ENCODE measurements at places on chromosomes 7 and 10.

- no peak for DNase-seq
Observed at GRCh38 chr10:74056050-74056818, 58.3 kb downstream of the VCL start.

GRCh38 chr10:110263164-110263563 is 41.6 kb downstream of the SMNDC1 start:
- no peak for DNase-seq

- DNase-seq = no peak
Observed at GRCh38 chr7:136654406-136654805, 214.0 kb upstream of the CHRM2 start.

DNA sequence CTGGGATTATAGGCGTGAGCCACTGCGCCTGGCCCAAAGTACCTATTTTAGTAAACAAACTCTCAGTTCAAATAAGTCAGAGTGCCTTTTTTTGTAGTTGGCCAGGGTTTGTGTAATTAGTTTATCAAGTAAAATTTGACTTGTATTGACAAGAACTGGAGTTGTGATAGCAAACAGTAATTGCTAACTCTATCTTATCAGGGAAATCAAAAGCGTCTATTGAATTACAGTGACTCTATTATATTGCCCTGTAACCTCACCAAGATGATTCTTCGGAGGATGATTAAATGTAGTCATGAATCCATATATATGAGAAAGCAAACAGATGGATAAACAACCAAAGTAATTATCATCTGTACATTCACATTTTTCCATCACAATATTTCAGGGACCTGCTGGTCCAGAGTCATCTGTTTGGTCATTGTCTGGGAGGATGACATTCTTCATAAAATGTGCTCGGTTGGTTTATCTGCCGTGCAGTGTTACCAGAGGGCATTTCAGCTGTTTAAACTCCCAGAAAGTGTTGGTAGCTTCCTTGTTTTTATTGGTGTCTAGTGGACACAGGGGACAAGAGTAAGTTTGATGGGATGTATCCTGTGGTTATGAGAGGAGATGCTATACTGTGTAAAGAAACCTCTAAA is 35.6 kb downstream of the DOCK1 start:
- DNase-seq = no peak

DNA sequence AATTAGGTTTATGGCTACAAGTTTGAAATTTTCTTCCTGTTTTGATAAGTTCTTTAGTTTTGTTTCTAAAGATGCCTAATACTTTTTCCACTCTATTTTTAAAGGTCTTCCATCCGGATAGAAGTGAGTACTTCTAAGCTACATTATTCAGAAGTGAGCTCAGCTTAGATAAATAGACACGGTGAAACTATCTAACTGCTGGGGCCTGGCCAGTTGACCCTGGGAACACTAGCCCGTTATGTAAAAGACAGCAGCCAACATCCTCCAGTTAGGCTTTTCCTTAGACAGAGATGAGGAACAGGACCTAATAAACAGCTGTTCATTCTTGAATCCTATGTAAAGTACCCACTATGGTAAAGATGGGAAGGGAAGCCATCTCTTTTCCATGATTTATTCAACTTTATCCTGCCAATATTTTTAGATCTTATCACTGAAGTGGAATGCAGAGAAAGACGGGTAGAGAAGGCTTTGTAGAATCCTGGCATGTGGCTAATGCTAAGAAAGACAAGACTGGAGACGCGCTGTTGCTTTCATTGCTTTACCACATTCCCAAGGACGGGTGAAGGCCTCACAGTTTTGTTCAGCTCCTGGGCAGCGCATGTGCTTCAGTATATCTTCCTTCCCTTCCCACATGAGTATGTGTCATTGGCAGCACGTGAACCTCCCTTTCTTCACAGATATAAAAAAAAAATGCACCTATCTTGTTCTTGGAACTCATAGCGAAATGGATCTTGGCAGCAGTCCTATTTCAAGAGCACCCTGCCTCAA is 340.0 kb upstream of the MEOX2 start:
- DNase-seq = no peak

DNA sequence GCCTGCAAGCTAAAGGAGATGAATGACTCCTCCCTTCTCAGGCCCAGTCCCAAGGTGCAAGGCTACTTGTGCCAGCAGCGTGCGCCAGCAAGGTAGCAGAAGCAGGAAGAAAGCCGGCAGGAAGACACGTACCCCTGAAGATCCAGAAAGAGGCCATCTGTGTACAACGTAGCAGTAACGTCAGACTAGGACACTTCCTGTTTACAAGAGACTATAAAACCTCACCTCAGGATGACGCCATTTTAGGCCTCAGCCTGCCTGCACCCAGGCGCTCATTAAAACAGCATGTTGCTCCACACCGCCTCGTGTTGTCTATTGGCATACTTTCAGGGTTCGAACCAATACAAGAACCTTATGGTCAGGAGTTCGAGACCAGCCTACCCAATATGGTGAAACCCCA is 41.4 kb upstream of the SNX10 start:
- DNase-seq = no peak

- no peak for DNase-seq
Observed at GRCh38 chr10:72812415-72812752, 81.2 kb upstream of the OIT3 start.

- no peak for DNase-seq
Observed at GRCh38 chr10:51005551-51005950, 68.7 kb upstream of the PRKG1 start.

DNA sequence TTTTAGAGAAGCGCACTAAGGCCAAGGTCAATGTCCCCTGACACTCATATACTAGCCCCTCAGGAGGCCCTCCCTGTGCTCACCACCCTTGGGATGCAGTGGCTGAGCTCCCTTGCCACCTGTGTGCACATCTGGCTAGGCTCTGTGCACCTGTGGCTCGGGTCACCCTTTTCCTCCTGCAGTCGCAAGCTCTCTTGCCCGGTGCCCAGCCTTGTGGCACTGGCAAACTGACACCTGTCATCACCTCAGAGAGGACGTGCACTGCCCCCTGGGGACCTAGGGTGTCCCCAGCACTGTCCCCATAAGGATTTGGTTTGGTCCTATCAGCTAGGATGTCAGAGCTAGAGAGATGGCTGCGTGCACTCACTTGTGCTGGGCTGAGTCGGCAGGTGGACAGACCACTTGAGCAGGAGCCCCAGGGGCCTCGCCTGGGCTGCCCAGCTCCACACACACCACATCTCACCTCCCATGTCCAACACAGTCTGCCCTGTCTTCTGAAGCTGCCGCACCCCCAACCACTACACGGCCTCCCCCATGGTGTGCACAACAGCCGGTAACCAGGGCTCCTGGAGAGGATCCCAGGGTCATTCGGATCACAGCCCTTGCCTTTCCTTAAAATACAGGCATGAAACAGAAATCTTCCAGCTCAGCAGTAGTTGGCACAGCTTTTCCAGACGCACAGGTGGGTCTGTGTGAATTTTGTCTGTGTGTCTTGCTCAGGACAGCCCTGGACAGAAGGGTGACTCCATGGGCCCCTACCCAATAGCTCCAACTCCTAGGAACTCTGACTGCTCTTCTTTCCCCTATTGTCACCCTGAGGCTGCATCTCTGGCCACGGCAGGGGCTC is 111.0 kb downstream of the GRID1 start:
- no peak for DNase-seq

DNA sequence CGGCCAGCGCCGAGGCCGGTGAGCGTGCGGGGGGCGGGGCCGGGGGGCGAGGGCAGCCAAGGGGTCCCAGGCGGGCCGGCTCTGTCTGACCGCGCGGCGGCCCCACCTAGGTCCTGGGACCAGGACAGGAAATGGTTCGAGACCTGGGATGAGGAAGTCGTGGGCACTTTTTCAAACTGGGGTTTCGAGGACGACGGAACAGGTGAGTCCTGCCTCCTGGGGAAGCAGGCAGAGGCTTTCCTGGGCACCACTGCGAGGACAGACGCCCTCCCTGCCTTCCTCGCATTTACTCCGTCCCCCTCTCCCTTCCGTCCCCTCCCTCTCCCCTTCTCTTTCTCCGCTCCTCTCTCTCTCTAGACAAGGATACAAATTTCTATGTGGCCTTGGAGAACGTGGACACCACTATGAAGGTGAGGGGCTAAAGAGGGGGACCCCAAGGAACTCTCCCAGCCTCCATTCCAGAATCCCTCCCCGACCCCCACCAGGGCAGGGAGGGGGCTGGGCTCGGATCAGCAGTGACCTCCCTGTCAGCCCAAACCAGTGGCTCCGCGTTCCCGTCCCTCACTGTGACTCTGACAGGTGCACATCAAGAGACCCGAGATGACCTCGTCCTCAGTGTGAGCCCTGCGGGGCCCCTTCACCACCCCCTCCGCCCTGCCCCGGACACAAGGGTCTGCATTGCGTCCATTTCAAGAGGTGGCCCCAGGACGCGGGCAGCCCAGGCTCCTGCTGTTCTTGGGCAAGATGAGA is 2.6 kb upstream of the MUC12 start:
- DNase-seq = no peak

DNA sequence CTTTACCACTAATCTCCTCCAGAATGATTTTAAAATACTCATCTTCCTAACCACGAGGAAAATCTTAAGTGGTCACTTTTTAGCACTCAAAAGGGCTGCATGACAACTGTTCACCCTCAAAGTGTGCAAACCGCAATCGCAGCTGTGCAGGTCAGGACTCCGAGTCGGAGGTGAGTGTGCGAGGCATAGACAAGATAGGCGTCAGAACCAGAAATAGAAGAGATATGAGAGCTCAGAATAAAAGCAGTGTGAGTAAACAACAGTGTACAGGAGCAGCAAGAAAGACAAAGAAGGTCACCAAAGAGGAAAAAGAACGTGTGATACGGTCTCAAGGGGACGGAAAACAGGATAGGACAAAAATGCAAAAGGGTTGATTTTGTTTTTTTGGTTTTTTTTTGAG is 17.5 kb upstream of the ENO4 start:
- no peak for DNase-seq

- no peak for DNase-seq
Observed at GRCh38 chr7:122183106-122183505, 39.1 kb upstream of the AASS start.

DNA sequence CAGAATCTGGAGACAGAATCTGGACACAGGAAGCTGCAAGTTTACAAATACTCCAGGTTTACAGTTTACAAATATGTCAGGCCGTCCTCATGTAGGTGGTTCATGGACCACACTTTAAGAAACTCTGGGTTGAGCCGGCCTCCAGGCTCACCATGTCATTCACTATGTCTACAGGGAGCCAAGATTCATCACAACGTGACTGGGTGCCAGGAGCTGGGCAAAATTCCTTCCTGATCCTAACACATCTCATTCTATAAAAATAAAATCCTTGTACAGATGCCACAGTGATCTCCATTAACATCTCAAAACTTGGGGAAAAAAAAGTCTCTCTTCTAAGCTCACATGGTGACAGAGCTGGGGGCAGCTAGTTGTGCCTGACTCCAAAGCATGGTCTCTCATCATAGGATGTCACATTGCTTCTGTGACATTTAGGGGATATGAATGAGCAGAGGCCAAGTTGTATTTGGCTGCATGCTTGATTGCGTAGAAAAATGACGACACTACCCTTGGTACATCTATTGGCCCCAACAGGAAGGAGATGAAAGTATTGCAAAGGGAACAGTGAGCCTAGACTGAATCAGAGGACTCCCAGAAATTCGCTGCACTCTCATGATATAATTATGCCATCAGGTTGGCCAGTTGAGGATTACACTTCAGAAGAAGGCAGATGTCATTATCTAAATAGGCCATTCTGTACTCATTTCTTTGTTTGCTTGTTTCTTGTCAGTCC is 35.9 kb downstream of the MTURN start:
- DNase-seq = no peak

- no peak for DNase-seq
Observed at GRCh38 chr7:40519009-40519408, 384.2 kb downstream of the SUGCT start.

- DNase-seq = no peak
Observed at GRCh38 chr10:77214799-77215198, 422.8 kb downstream of the KCNMA1 start.

GRCh38 chr7:20964281-20964918 is 177.7 kb upstream of the SP8 start:
- no peak for DNase-seq
